ENCODE measurements at places on chromosomes 12 and 14.

DNA sequence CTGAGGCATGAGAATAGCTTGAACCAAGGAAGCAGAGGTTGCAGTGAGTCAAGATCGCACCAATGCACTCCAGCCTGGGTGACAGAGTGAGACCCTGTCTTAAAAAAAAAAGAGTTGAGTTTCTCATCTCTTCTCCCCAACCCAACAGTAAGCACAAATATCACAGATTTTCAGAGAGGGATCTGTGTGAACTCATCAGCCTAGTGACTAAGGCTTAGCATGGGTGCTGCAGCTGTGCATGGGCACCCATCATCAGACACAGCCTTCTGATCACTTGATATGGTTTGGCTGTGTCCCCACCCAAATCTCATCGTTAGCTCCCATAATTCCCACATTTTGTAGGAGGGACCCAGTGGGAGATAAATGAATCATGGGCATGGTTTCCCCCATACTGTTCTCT, 298.9 kb downstream of the PCNX1 start:
- no peak for DNase-seq

DNA sequence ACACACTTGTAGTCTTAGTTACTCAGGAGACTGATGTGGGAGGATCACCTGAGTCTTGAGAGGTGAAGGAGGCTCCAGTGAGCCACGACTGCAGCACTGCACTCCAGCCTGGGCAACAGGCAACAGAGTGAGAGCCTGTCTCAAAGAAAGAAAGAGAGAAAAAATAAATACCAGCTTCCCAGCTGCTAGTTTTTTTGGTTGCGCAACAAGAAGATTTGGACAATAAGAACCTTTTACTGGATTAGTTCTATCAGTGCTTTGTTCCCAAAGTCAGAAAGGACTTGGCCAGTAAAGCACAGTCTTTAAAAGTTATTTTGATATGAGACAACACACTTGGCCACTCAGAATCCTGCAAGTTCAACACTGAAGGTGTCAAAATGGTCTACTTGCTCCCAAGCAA, 768.1 kb upstream of the LRFN5 start:
- no peak for DNase-seq

GRCh38 chr14:55847766-55848165, 267.8 kb downstream of the KTN1 start:
- no peak for DNase-seq

- DNase-seq, result no peak
These were observed 220.5 kb downstream of the BCAT1 start for GRCh38 chr12:24728366-24728765.

DNA sequence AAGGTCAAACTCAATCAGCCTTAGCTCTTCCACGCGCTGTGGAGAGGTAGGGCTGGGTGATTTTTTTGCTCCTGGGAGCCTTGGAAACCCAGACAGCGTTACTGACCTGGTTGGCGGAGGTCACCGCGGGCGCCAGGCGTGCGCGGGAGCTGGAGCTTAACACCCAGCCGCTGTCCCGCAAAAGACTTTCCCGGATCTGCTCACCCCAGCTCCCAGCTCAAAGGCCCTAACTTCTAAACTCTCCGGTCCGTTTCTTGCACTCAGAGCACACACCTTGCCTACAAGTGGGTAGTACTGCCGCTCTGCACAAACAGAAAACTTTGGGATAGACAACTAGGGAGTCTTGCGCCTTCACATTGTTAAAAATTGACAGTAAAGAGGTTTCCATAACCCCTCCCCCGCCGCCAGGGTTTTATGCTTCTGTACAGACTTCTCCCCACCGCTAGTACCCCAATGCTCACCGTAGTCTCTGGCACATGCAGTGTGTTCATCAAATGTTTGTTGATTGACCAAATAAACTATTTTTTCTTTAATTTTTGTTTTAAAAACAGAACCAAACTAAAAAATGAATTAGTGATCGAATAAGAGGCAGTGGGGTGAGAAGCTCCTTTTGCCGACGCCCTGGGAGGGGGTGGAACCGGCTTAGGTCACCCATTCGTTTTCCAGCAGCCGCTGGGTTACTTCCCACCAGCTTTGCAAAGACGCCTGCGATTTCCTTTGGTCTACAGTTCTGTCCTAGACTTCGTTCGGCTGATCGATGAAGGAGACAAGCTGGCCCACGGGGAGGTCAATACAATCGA, 12.7 kb upstream of the TBX3 start:
- no peak for DNase-seq

DNA sequence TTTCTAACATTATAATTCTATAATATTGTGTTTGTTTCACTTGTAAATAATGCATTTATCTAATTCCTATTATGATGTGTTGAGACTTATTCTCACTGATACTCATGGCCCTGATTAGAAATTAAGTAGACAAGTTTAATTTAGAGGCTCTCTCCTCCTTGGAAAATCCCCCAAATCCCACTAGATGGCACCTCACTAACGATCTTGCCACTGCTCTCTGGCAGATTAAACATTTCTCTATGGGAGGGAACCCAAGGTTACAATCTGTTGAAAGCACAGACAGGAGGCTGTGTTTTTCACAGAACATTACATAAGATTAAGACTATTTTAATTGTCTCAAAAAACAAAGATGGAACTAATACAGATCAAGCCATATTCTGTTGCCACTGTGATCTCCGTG, 318.7 kb downstream of the LRFN5 start:
- DNase-seq, result peak; percentile 62

GRCh38 chr14:65415613-65416012, 3.1 kb downstream of the FUT8 start:
- DNase-seq, result no peak

DNA sequence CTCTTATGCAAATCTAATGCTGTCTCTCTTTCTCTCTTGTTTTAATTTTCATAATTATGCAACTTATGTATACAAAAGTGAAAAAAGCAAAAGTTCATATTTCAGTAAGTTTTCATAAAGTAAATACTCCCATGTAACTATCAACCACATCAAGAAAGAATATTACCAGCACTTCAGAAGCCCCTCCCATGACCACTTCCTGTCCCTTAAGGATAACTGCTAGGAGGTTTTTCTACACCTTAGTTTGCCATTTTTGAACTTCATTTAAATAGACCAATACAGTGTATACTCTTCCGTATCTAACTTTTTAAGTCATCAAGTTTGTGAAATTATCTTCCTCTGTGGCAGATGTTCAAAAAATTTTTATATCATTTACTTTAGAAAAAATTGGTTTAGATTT, 547 bp upstream of the OR4K15 start:
- DNase-seq, result no peak

DNA sequence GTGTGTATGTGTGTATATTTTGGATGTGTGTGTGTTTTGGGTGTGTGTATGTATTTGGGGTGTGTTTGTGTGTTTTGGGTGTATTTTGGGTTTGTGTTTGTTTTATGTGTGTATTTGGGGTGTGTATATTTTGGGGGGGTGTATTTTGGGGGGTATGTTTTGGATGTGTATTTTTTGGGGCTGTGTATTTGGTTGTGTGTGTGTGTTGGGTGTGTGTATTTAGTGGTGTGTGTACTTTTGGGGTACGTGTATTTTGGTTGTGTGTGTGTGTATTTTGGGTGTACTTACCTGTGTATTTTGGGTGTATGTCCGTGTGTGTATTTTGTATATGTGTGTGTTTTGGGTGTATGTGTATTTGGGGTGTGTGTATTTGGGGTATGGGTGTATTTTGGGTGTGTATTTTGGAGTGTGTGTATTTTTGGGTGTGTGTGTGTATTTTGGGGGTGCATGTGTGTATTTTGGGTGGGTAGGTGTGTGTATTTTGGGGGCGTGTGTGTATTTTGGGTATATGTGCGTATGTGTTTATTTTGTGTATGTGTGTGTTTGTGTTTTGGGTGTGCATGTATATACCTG, 16.7 kb upstream of the TCTN2 start:
- DNase-seq, result no peak

DNA sequence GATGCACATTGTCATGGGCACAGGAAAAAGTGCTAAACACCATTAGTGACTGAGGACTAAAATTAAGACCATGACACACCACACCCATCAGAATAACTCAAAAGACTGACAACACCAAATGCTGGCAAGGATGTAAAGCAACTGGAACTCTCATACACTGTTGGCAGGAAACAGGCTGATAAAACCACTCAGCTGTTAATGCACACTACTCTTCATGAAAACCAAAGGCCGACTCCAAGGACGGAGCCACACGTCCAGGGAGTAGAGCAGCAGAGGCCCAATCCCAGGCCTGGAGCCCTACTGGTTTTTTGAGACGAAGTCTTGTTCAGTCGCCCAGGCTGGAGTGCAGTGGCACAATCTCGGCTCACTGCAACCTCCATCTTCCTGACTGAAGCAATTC, 6.4 kb downstream of the RAD52 start:
- DNase-seq, result no peak

GRCh38 chr12:29207120-29207519, 58.0 kb downstream of the FAR2 start:
- DNase-seq, result no peak

DNA sequence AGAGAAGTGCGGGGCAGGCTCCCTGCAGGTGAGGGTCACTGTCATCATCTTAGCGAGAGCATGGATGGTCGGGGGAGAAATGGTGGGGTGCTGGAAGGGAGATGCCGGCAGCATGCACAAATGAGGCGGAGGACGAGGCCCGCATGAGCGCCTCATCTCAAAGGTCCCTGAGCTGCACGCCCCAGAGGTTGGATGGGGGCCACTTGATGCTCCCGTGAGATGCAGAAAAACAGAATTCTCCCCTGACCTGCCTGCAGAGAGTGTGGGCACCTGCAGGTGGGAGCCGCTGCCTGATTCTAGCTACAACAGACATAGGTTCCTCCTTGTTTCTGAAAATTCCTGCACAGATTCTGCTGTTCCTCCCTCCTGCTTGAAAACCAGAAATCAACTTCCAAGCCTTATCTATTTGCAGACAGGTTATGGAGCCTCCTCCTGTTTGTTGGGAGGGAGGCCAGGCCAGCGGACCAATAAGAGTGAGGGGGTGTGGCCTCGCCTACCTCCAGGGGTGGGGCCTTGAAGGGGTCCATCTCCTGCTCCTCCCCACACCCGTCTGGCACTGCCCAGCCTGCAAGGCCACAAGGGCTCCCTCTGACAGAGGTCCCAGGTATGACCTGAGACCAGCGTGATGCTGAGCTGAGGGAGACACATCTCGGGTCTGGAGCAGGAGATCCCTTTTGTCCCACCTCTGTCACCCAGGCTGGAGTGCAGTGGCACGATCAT, 67.2 kb downstream of the KDM2B start:
- no peak for DNase-seq

- DNase-seq, result no peak
These were observed 18.5 kb downstream of the BDKRB1 start for GRCh38 chr14:96274543-96274942.

GRCh38 chr12:131204416-131205274, 250.9 kb downstream of the ADGRD1 start:
- DNase-seq, result no peak

GRCh38 chr12:24952389-24952788, 3.5 kb upstream of the BCAT1 start:
- DNase-seq, result no peak

DNA sequence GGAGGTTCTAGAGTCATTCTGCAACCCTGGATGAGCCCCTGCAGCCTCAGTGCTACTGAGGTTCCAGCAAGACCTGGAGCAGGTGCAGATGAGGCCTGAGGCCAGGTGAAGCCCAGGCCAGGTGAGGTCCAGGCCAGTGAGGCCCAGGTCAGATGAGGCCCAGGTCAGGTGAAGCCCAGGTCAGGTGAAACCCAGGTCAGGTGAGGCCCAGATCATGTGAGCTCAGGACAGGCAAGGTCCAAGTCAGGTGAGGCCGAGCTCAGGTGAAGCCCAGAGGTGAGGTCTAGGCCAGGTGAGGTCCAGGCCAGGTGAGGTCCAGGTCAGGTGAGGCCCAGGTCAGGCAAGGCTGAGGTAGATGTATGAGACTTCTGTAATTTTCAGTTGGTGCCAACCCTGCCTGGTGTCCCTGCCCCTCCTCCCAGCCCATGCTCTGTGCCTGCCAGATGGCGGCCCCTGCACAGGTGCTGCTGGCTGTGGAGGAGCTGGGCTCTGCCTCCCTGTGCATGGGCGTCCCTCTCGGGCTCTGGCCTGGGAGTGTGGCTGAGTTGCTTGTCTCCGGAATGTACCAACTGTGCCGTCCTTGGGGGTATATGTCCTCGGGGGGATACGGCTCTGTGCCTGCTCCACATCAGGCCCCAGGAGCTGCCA, 388.5 kb downstream of the TMEM121 start:
- DNase-seq, result no peak

DNA sequence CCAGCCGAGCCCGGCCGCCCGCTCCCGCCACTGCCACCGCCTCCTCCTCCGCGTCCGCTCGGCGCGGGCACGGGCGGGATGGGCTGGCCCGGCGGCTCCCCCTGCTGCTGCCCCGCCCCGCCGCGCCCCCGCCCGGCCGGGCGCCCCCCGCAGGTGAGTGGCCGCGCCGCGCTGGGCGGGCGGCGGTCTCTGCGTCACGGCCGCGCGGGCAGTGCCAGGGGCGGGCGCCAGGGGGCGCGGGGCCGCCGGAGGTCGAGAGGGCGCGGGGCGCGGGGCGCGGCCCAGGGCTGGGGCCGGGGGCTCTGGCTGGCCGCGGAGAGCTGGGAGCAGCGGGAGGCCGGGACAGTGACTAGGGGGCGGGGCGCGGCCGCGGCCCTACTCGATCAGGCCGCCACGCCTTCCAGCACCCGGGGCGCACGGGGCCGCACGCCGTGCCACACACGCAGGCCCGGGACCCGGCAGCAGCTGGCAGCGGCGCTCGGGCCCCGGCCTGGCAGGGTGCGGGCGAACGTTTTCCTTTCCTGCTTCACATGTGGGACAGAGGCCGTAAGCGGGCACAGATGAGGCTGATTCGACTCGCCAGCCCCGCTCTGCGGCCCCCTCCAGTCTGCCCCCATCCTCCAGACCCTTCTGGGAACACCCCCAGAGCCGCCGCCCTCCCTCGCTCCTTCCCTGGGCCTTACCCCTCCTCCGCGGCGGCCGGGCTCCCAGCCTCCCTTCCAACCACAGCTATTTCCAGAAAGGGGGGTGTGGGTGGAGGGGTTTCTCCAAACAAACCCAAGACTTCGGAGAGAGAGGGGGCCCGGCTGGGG, 2.4 kb upstream of the TNS2 start:
- peak; percentile 41 for DNase-seq

DNA sequence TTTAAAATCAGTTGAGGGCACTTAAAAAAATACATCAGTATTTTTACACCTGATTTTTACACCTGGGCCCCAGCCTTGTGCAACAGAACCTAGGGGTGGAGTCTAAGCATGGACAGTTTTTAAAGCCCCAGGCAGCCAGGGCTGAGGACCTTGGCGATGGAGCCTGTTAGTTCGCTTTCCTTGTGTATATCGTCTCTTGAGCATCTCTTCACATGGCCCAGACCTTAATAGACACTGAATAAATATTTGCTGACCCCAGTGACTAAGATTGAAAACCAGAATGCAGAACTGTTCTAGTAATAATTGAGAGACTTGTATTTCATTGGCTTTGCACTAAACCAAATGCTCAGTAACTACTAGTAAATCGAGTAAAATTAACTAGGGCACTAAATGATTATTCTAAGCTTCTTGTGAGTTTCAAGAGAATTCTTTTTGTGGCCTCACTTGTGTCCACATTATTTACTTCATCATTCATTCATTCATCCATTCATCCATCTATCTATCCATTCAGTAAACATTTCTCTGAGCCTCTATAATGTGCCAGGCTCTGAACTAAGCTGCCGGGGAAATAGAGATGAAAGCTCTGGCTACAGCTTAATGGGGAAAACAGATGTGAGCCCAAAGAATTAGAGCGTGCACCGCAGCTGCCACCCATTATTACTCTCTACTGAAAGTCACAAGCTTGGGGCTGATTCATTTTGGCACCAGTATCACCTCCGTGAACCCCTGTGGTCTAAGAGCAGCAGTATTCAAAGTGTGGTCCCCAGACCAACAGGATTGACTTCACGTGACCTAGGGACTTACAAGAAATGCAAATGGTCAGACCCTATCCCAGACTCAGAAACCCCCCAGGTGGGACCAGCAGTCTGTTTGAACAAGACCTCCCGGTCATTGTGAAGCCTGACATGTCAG, 30.7 kb upstream of the BCL7A start:
- no peak for DNase-seq
